ENCODE measurements at places on chromosomes 4 and X.

- no peak for DNase-seq
These were observed 34.1 kb downstream of the GPAT3 start for GRCh38 chr4:83569987-83570386.

- no peak for DNase-seq
These were observed 400.5 kb downstream of the PDGFC start for GRCh38 chr4:156571146-156571545.

DNA sequence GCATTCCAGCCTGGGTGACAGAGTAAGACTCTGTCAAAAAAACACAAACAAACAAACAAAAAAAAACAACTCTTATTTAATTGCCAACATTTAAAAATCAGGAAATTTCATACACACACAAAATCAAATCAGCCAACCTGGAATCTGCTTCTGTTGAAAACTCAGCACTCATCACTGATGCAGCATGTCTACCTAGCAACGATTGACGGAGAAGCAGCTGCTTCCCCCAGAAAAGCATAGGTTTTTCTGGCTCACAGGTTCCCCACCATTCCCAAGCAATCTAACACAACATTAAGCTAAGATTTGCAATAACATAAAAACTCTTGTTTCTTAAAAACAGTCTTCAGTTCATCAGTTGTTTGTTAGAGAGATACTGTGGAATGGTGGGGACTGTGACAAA lies 143.6 kb downstream of the DHX15 start:
- no peak for DNase-seq

- DNase-seq: no peak
These were observed 186.2 kb upstream of the TBL1X start for GRCh38 chrX:9278475-9279233.

GRCh38 chr4:188201851-188202250 lies 62.6 kb downstream of the TRIML1 start:
- no peak for DNase-seq

GRCh38 chrX:154718616-154719015 lies 32.3 kb downstream of the GAB3 start:
- no peak for DNase-seq

DNA sequence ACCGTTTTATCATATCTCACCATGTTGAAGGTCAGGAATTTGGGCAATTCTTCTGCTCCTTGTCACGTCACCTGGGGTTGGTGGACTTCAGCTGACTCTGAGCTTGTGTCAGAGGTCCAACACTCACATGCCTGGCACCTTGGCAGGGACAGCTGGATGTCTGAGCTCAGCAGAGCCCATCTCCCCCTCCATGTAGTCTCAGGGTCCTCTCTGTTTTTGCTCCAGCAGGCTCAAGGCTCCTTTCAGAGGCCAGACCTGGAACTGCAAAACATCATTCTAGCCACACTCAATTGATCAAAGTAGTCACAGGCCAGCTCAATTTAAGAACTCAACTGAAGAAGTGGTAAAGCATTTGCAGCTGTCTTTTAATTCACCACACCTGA lies 45.4 kb downstream of the EDNRA start:
- no peak for DNase-seq

GRCh38 chr4:153243468-153243867 lies 39.2 kb downstream of the TRIM2 start:
- no peak for DNase-seq

DNA sequence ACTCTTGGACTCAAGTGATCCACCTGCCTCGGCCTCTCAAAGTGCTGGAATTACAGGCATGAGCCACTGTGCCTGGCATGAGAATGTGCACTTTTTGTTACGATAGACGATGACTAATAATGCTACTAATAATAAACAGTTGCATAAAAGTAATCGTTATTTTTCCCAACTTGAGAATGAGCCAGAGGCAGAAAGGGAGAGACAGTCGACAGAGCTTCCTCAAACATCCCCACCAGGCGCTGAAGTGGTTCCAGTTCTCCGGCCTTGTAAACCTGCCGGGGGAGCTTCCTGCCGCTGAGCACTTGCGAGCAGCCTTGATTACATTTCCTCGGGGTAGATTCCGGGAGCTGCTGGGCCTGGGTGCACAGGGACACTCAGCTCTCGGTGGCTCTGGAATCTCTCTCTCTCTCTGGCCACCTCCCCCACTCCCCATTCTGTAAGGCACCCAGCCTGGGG lies 8.9 kb upstream of the HTRA3 start:
- no peak for DNase-seq

DNA sequence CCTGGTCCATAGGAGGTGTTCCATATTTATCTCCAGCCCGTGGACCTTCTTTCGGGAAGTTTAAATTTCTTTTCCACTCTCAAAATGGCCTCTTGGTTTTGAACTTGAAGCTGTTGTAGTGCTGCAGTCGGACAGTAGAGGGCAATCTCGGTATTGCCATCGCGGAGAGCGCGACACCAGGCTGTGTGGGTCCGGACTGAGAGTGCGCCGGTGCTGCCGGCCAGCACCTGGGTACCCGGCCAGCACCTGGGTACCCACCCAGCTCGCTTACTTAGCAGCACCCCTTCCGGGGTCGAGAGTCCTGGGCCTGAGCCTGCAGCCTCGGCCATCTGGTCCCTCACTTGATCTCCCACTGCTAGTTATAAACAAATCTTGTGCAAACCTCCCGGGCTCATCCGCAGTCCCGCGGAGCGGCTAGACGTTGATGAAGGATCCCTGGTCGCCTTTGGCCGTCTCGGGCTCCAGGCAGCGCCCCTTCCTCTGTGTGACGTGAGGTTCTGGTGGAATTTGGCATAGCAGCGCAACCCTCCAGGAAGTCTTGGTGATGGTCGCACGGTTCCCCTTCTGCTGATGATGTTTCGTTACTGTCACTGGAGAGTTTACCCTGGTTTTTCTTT lies 18.0 kb downstream of the FAM9A start:
- DNase-seq: no peak

- DNase-seq: no peak
These were observed 237.9 kb downstream of the SNCA start for GRCh38 chr4:89599026-89599425.

- DNase-seq: no peak
These were observed 54.9 kb downstream of the USP46 start for GRCh38 chr4:52604215-52604614.

DNA sequence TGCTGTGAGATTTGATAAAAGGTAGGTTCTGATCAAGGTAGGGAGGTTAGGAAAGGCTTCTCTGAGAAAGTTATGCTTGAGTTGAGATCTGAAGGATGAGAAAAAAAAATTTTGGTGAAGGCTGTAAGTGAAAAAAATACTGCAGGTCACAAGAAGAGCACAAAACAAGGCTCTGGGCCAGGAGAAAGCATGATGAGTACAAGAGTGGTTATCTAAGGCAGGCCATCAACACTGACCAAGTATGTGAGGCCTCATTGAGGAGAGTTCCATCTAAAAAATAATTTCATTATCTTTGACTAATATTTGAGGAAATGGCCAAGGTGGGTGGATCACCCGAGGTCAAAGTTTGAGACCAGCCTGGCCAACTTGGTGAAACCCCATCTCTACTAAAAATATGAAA lies 71.6 kb upstream of the SLC4A4 start:
- DNase-seq: no peak

- DNase-seq: no peak
These were observed 31.2 kb upstream of the MSANTD1 start for GRCh38 chr4:3217771-3218170.

DNA sequence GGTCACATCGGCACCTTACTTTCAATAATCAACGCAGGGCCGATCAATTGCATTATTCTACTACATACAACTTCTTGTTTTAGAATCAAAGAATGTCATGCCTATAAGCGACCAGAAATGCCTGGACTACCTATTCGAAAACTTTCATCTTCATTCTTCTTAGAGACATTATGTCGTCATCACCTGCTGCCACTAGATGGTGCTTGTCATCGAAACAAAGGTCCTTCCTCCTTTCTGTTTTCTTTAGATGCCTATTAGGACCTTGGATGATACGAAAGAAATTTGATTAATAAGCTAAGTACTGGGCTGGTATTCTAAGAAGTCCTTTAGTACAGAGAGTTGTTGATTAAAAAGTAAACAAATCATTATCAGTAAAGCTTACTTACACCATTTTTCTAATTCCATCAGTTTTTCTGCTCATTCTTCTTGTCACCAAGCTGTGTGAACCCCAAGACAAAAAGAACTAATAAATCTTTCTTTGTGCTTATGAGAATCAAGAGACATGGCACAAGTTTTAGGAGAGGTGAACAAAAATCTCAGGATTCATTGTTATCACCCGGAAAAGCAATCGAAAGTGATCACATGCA lies 154.5 kb upstream of the SLC4A4 start:
- peak; percentile 10 for DNase-seq

DNA sequence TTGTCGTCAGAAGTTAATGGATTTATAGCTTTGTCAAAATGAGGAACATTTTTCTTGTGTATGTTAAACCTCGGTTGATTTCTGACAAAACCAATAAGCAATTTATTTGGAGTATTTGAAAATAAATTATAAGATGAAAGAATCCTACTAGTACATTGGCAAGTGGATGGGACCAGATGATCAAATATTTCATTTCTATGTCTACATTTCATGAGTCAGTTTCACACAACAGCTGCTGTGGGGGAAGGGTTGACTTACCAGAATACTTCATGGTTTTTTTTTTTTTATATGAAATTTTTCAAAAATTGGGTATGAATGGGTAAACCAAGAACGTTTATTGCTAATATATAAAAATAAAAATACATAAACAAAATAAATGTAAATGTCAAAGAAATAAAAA lies 39.4 kb downstream of the RAPGEF2 start:
- DNase-seq: no peak

DNA sequence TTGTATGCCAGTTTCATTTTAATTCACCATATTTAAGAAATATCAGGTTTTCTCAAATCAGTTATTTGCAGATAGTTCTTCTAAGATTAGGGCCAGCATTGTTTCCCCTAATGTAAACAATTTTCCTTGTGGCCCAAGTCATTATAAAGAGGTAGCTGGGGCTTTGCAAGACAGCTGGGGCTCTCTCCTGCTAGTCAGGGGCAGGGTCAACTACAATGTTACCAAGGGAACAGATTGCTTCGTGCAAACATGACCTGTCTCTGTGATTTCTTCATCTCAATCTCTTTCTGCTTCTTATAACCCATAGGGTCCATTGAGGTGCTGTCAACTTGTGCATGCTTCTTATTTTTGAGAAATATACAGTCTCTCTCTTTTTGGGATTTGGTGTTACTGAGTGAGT lies 12.1 kb downstream of the ARMCX6 start:
- peak; percentile 11 for DNase-seq

DNA sequence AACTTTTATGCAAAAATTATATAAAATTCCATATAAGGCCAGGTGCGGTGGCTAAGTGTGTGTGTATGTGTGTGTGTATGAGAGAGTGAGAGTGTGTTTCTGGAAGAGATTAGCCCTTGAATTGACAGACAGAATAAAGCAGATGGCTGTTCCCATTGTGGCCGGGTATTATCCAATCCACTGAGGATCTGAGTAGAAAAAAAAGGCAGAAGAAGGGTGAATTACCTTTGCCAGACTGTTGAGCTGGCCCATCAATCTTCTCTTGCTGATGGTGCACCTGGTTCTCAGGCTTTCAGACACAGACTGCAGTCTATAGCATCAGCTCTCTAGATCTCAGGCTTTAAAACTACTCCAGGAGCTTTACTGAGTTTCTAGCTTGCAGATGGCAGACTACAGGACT lies 92.2 kb upstream of the SLIT2 start:
- no peak for DNase-seq

- DNase-seq: no peak
These were observed 55.8 kb downstream of the HHIP start for GRCh38 chr4:144701683-144702233.

- no peak for DNase-seq
These were observed 1082.7 kb downstream of the NLGN4X start for GRCh38 chrX:5145957-5146356.

DNA sequence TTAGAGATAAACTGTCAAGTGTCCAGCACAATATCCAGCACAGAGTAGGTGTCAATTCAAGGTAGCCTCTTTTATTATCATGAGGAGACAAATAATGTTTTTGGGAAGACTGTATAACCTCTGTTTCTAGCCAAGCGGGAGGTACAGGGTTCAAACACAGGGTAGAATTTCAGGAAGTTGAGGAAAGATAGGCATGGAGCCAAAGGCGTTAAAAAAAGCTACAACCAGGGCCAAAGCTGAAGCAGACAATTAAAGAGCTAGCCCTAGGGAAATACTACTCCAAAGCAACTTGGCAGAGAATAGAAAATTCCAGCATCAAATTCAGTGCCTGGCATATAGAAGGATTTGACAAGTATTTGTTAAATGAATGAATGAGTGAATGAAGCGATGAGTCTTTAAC lies 40.0 kb upstream of the CASK start:
- DNase-seq: no peak

DNA sequence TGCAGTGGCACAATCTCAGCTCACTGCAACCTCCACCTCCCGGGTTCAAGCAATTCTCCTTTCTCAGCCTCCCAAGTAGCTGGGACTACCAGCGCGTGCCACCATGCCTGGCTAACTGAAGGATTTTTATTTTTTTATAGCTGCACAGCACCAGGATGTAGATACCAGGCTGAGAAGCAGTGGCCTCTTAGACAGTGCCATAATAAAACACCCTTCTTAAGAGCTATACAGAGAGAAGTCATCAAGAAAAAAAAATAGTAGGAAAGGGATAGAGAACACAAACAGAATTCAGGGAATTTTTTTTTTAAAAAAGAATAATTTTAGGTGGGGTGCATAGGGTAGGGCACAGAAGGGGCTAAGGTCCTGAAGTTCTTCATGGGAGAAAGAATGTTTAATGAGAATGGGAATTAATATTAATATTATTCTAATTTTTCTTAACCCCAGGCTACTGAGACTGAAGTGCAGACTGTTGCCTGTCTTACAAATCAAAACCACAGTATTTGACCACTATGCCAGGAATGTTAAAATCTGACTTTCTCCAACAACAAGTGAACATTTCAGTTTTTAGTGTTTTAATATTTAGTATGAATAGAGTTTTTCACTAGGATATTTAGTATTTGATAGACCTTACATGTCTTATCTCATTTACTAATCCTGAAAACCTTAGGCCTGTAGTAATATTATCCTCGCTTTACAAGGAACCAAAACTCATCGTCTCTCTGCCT lies 146.7 kb downstream of the KCNIP4 start:
- DNase-seq: no peak

DNA sequence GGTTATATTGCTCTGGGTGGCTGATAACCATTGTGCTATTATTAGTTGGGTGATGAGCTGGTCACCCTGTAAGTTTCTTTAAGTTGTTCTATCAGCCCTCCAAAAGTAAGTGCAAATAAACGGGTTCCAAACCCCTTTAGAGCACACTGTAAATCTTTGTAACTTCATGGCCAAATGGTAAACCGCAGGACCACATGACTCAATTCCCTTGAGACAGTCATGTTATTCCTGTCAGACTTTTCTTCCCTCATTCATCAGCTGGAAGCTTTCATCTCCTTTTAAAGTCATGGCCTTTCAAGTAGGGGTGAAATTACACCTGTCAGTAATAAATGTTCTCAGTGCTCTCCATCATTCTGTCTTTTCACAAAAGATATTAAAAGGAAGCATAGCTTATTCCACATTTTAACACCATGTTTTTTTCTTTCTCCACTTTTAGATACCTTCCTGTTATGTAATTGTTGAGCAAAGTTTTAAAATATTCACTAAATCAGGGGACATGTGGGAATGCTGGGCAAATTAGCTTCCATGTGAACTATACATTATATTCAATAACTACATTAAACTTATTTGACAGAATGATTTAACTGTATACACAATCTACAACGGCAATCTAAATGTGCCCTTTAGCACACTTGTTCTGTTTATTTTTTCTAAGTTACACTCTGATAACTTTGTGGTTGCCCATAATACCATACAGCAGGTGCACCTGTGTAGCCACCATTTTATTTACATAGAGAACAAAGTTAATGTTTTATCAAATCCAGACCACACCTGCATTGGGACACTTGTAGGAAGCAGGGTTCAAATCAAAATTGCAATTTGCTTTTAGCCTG lies 275.5 kb downstream of the CFAP299 start:
- no peak for DNase-seq

GRCh38 chr4:168051526-168051925 lies 40.8 kb upstream of the ANXA10 start:
- no peak for DNase-seq

Data from COR-L47 (cell line).